ENCODE measurements at places on chromosomes 16 and 17. TPM values are rescaled to one million over a fixed set of nuclear protein-coding genes. Genes with fewer than 3 reads are reported as not detected.

- DNase-seq: no peak
These were observed 30.6 kb downstream of the IL21R start for GRCh38 chr16:27432558-27432957.

DNA sequence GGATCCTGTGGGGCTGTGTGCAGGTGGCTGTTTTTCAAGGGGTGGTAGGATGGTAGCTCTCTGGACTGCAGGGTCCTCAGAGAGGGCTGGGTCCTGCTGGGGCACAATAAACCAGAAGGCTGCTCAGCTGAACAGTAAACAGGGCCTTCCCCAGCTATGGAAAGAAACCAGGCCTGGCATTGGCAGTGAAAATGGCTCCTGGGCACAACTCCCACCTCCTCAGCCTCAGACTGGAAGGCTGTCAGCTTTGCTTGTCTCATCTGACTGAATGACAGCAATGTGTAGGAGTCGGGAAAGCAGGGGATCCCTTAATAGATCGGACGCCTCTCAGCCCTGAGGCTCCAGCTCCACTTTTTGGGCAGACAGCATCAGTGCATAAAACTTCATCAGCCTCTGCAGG, 59.8 kb upstream of the NLRP1 start:
- no peak for DNase-seq

DNA sequence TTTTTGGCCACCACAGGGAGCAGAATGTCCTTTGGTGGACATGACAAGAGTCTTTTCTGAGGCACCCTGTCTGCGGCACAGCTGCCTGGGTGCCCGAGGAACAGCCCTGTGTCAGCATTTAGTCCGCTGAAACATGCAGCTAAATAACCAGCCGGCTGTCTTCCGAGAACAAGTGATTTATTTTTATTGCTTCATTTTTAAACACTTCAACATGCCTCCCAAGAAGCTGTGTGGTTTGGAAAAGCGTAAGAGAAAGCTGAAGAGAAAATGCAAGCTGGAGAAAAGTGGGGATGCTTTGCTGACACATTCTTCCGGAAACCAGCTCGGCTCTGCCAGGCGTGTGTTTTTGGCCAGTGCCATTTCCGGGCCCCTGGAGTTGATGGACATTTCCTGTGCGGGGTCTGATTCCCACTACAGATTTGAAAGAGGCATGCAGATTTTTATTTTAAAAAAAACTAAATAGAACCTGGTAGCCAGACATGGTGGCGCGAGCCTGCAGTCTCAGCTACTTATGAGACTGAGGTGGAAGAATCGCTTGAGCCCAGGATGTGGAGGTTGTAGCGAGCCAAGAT, 94.7 kb downstream of the SEC14L1 start:
- peak; percentile 79 for DNase-seq

- DNase-seq: peak; percentile 80
These were observed 275.3 kb downstream of the PARN start for GRCh38 chr16:14354561-14355351.

DNA sequence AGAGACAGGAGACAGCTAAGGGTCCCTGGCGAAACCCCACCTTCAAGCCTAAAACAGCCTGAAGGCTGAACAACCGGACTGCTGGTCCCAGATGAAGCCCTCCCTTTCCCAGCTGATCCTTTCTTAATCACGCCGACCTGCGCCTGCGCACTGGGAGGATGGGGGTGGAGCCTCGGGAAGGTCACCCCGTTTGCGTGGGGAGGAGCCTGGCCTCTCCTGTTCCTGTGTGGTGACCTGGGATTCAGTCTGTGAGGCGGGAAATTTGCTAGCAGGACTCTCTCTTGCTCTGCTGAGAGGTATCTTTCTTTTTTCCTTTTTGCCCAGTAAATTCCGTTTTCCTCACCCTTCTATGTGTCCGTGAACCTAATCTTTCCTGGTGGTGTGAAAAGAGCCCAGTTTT, 9.6 kb downstream of the FAM20A start:
- peak; percentile 58 for DNase-seq

- DNase-seq: no peak
These were observed 1.6 kb downstream of the UBALD1 start for GRCh38 chr16:4612977-4613635.

- no peak for DNase-seq
These were observed 732.0 kb upstream of the KIF2B start for GRCh38 chr17:53090770-53091169.

- DNase-seq: no peak
These were observed 3.9 kb upstream of the SGCA start for GRCh38 chr17:50161911-50162288.

GRCh38 chr16:89037261-89038152, 56.1 kb upstream of the ACSF3 start:
- DNase-seq: peak; percentile 87

GRCh38 chr17:62650587-62650986, 23.1 kb downstream of the MRC2 start:
- DNase-seq: no peak

GRCh38 chr17:46011711-46012505, 12.9 kb downstream of the STH start:
- no peak for DNase-seq

DNA sequence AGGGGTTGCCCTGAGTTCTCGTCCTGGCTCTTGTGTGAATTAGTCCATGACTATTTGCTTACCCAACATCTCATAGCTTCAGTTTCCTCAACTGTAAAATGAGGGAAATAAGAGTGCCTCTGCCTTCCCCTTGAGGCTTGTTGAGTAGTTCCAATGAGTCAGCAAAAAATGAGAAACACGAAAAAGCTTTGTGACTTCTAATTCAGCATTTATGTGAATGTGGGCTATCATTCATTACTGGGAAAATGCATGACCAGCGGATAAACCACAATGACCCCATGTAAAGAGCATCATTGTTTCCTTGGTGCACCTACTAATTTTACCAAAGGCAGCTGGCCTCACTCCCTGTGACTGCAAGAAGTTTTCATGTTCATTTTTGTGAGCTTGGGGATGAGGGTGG, 374.6 kb upstream of the HSBP1 start:
- DNase-seq: no peak

GRCh38 chr16:72301523-72302236, 129.7 kb upstream of the PMFBP1 start:
- no peak for DNase-seq

- no peak for DNase-seq
These were observed 3.0 kb downstream of the ST6GALNAC2 start for GRCh38 chr17:76582660-76583059.

GRCh38 chr16:21274172-21274726, 3.8 kb downstream of the CRYM start:
- no peak for DNase-seq

- DNase-seq: peak; percentile 52
These were observed 95.1 kb downstream of the XYLT1 start for GRCh38 chr16:17375461-17376304.

DNA sequence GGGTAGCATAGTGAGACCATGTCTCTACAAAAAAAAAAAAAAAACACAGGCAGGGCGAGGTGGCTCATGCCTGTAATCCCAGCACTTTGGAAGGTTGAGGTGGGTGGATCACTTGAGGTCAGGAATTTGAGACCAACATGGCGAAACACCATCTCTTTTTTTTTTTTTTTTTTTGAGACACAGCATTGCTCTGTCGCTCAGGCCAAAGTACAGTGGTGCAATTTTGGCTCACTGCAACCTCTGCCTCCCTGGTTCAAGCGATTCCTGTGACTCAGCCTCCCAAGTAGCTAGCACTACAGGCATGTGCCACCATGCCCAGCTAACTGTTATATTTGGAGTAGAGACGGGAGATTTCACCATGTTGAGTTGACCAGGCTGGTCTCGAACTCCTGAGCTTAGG, 5.1 kb downstream of the RAMP2 start:
- DNase-seq: no peak

EVPL gene
- 0.17 TPM for total RNA-seq

PRKCB gene
- 79.9 TPM for total RNA-seq

SLC9A5 gene
- 5.3 TPM for total RNA-seq

CLEC19A gene
- not detected for total RNA-seq

HSD17B2 gene
- total RNA-seq: not detected

PPP1R1B gene
- not detected for total RNA-seq

Measured in activated CD4-positive, alpha-beta T cell treated with anti-CD3 and anti-CD28 coated beads, Interleukin-2, amount 10 ng/mL, durations not matched to agents 24 days and 14 days (primary cell).